Hypothalamus (tissue), 51 donors: ENCODE measurements at places on chromosomes 16 and 17.

- DNase-seq = no peak
Measured at GRCh38 chr17:62627904-62628633, 599 bp downstream of the MRC2 start.

DNA sequence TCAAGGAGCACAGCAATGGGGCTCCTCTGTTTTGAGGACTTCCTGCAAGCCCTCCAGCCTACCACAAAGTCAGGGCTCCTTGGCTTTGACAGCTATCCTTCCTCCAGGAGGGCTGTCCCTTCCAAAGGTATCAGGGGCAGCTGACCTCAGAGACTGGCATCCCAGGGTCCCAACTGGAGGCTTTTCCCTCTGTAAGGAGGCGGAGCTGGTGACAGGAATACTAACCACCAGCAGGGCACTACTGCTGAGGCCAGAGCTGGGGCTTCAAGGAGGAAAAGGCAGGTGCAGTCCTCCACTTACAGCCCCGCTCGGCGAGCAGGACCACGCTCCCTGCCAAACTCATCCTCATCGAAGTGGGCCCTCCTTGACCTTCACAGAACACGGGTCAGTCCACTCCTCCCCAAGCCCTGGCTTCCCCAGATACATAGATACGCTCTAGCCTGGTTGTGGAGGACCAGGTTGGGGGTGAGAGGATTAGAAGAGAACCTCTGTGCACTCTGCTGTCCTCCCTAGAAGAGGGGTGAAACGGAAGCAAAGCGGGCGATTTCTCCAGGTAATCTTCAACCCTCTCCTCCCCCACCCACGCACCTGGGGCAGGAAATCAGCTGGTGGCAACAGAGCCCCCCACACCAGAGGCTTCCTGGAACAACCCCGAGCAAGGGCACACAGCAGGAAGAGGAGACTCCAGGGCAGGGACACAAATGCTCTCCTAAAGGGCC lies 20.5 kb downstream of the ST3GAL2 start:
- DNase-seq = no peak

- DNase-seq = no peak
Measured at GRCh38 chr16:83400234-83400633, 407.5 kb upstream of the HSBP1 start.

GRCh38 chr16:68520649-68521086 lies 18.4 kb upstream of the ZFP90 start:
- peak; percentile 37 for DNase-seq

DNA sequence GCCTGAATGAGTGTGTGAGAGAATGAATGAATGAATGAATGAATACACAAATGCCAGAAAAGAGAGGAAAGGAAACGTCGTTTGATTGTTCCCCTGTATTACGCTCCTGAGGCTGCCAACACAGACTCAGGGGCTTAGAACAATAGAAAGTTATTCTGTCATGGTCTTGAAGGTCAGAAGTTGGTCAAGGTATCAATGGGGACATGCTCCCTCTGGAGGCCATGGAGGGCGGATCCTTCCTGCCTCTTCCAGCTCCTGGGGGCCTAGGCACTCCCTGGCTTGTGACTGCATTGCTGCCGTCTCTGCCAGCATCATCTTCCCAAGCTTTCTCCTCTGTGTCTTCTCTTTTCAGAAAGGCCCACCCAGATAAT lies 1.5 kb upstream of the SLC38A8 start:
- DNase-seq = no peak

DNA sequence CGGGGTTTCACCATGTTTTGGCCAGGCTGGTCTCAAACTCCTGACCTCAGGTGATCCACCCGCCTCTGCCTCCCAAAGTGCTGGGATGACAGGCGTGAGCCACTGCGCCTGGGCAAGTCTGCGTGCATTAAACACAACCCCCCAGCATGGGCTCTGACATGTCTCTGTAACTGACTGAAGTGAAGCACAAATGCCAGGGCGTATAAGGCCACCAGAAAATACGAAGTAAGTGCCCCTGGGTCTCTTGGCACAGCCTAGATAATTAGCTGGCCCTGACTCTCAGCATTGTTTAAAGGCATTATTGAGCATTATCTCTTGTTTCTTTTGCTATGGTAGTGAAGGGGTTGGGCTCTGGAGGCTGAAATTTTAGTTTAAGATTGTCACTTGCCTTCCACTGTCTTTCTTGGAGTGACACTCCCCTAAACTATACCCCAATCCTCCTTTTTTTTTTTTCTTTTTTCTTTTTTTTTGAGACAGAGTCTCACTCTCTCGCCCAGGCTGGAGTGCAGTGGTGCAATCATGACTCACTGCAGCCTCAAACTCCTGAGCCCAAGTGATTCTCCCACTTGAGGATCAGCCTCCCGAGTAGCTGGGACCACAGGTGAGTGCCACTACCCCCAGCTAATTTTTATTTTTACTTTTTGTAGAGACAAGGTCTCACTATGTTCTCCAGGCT lies 8.2 kb upstream of the SEC14L1 start:
- DNase-seq = no peak

GRCh38 chr17:10130677-10131076 lies 67.7 kb downstream of the GAS7 start:
- DNase-seq = no peak
